ENCODE measurements at places on chromosomes 2 and 18. TPM values are rescaled to one million over a fixed set of nuclear protein-coding genes. Genes with fewer than 3 reads are reported as not detected.

RNF149 gene
- 185 TPM for total RNA-seq

C2orf92 gene
- total RNA-seq = 13.5 TPM

KCNG2 gene
- total RNA-seq = not detected

NOL4 gene
- not detected for total RNA-seq

HADHA gene
- total RNA-seq = 78.5 TPM

CRYBA2 gene
- not detected for total RNA-seq

ZNF385B gene
- total RNA-seq = not detected

NEU4 gene
- 9.4 TPM for total RNA-seq

GALM gene
- total RNA-seq = 18.5 TPM

SLC30A3 gene
- total RNA-seq = 0.13 TPM

NCKAP5 gene
- not detected for total RNA-seq

FEV gene
- total RNA-seq = not detected

ITGB6 gene
- not detected for total RNA-seq

SATB2 gene
- total RNA-seq = 0.29 TPM

UPP2 gene
- total RNA-seq = not detected

ZSWIM2 gene
- not detected for total RNA-seq

HOXD10 gene
- not detected for total RNA-seq

MBP gene
- 97.7 TPM for total RNA-seq

CTAGE1 gene
- not detected for total RNA-seq

PRSS56 gene
- total RNA-seq = not detected
